A549 (cell line): ENCODE measurements at places on chromosomes 12 and 14. TPM values are rescaled to one million over a fixed set of nuclear protein-coding genes. Genes with fewer than 3 reads are reported as not detected.

Gene MAPKAPK5
- polyA plus RNA-seq = 31.5 to 35.7 TPM (median 33.9 TPM) in 3 replicates

Gene SARNP
- 116 to 126 TPM (median 123 TPM) in 3 replicates for polyA plus RNA-seq

Gene CFAP73
- 0.05 TPM in 1 of 3 replicates, not detected in the others for polyA plus RNA-seq

Gene FAM90A1
- 0.07 TPM in 1 of 3 replicates, not detected in the others for polyA plus RNA-seq

DNA sequence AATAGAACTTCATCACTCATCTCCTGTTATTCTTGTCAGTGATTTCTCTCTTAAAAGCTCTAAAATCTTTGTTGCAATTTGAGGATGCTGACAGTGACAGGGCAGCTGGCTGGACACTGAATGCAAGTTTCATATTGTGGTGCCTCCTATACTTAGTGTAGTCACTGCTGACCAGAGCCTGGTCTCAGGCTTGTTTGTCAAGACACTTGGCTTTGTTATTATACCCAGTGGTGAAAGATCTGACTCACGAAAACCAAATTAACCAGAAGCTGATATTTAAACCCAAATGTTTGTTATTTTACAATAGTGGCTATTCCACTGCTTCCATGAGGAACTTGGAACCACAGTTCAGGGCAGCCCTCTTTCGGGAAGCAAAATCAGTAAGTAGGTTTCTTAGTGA, 42.8 kb downstream of the RPGRIP1 start:
- no peak for DNase-seq

Gene KRT83
- polyA plus RNA-seq = 43.3 to 52.1 TPM (median 44.8 TPM) in 3 replicates

DNA sequence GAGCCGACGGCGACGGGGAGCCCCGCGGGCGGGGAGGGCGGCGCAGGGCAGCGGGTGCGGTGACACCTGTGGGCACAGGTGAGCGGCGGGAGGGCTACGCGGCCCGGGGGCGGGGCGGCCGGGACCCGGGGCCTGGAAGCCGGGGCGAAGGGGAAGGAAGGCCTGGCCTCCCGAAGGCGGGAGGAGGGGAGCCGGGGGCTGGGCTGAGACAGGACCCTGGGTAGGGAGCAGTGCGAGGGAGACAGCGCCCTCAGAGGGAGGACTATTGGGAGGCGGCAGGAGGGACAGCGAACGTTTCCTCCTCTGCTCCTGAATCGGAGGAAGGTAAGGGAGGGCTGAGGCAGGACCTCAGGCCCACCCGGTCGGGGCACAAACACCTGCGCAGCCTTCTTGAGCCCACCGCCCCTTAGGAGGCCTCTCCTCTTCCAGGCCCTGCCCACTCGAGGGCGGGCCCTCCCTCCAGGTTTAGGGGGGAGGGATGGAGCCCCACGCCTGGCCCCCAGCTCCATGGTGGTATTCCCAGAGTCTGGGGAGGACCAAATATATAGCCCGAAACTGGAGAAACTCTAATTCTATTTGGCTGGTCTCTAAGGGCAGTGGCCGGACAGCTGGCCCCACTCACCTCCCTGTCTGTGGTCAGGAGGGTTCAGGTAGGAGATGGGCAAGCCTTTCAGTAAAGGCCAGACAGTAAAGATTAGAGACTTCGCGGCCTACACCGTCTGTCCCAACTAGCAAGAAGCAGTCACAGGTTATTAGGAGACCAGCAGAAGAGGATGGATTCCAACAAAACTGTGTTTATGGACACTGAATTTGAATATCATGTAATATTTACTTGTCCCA, 509 bp downstream of the PLEKHG6 start:
- DNase-seq = no peak

- no peak for DNase-seq
These were observed 2.6 kb downstream of the EIF2B2 start for GRCh38 chr14:75005357-75005756.

- peak; percentile 35 for DNase-seq
These were observed 400.9 kb downstream of the SNAPC1 start for GRCh38 chr14:62162998-62163589.

GRCh38 chr12:10310926-10311720, 3.5 kb downstream of the KLRD1 start:
- DNase-seq = no peak

Gene IAPP
- 0.09 TPM in 1 of 3 replicates, not detected in the others for polyA plus RNA-seq

- DNase-seq = peak; percentile 22
These were observed at the start of gene MYO1A for GRCh38 chr12:57049890-57050289. Gene MYO1A (minus strand): TSS chr12:57050129. CDS start chr12:57048323, 1,806 bp downstream.

Gene PLEKHG7
- 0.03 TPM in 2 of 3 replicates, not detected in the other for polyA plus RNA-seq

Gene RPS6KL1
- polyA plus RNA-seq = 0.71 to 1.2 TPM (median 0.99 TPM) in 3 replicates

GRCh38 chr12:52155048-52155868, 36.6 kb downstream of the KRT80 start:
- DNase-seq = no peak

DNA sequence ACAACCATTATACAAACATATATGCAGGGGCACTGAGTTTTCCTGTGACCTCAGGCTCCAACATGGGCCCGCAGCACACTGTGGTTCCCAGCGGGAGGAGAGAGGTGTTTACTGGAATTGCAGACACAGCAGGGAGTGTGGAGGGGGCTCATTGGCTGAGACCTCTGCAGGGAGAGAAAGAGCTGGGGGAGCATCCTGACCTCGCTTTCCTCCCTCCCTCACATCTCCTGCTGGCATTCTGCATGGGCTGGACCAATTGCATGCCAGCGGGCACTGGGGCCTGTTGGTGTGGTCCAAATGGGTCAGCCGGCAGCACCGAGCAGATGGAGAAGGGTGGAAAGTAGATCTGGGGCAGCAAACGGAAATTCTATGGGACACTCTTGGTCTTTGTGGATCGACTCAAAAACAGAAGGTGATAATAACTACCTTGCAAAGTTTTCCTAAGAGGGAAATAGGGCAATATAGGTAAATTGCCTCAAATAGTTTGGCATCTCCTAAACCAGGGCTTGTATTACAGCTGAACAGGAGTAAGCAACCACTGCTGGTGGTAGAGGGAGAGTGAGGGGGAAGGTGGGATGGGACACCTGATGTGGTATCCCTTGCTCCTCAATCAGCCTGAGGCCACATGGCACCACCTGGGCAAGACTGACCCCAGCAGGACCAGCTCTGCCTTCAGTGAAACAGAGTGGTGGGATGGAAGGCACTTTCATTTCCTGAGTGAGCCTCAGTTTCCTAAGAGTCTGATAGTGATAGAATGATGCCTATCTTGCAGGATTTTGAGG, 86.9 kb downstream of the NTF3 start:
- DNase-seq = no peak

- no peak for DNase-seq
These were observed 56.3 kb downstream of the DHRS2 start for GRCh38 chr14:23692416-23692815.

GRCh38 chr12:43988838-43989560, 153.1 kb downstream of the TMEM117 start:
- DNase-seq = no peak

DNA sequence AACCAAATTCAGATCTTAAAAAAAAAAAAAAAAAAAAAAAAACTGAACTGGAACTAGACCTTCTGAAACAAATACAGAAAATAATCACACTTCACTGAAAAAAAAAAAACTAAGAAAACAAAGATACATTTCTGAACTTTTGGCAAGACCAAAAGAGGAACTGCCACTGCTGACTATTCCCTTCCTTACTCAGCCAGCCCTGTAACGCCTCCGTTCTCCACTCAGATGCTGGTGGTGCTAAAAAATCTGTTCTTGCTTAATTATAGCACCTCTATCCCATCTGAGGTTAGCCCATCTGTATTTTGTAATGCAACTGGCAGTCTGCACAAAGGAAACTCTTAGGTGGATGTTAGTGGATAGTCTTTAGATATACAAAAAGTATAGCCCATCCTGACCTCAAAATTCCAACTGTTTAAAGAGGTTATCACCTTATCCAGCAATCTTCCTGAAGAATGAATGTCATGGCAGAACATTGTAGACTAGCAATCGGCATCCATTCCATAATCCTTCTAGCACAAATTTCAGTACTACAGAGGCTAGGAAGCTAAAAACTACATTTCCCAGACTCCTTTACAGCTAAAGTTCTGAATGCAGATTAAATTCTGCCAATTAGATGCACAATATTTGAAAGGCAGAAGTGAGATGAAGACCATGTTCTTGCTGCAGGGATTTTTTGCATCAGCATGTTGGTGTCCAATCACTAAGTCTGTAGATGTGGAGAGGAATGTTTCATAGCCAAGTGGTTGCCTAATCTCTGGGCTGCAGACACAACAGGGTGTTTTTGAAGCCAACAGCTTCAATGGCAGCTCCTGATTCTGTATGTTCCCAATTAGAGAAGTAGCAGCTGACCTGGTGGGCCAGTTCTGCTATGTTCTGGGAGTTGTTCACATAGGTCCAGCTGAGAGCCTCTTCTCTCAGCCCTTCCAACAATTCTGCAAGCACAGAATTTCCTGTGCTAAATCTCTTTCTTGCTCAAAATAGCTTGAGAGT, 5.7 kb downstream of the MAP3K9 start:
- DNase-seq = no peak

GRCh38 chr12:103542078-103542477, 45.0 kb upstream of the STAB2 start:
- no peak for DNase-seq

GRCh38 chr12:75831402-75831801, 200.2 kb downstream of the PHLDA1 start:
- no peak for DNase-seq

GRCh38 chr14:25350021-25350420, 300.1 kb upstream of the STXBP6 start:
- no peak for DNase-seq

DNA sequence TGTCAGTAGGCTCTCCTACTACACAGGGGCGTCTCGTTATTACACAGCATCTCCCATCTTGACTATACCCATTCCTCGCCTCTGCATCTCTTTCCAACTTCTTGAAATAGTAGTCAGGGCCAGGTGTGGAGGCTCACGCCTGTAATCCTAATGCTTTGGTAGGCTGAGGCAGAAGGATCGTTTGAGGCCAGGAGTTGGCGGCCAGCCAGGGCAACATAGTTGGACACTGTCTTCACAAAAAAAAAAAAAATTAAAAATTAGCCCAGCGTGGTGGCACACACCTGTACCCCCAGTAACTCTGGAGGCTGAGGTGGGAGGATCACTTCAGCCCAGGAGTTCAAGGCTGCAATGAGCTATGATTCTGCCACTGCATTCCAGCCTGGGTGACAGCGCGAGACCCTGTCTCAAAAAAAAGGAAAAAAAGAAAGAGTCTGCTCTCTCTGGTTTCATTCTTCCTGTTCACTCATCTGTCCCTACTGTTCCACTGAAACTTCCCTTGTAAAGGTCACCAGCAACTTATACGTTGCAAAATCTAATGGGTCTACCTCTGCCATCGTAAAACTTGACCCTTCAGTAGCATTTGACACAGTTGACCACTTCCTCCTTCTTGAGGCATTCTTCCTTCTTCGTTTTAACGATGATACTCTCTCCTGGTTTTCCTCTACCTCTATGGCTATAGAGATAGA, 41.0 kb upstream of the PTGR2 start:
- DNase-seq = no peak

- peak; percentile 8 for DNase-seq
These were observed 469.5 kb downstream of the VRK1 start for GRCh38 chr14:97266653-97267052.

DNA sequence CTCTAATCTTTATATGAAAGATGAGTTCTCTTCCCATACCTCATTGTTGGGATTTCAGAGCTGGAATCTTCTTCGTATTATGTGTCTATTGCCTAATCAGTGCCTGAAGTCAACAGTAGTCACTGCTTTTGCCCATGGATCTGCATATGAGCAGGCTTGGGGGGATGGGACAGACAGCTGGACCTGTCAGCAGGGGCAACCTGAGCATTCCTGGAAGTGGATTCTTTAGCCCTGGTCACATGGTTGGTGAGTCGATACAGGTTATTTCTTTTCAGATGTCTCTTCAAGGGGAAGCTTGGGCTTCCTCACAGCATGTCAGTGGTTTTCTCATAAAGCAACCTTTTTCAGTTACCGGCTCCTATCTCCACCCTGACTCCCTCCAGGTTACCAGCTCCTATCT, 97.3 kb upstream of the RBM19 start:
- DNase-seq = no peak

GRCh38 chr14:63893701-63894458, 41.1 kb downstream of the SYNE2 start:
- peak; percentile 45 for DNase-seq

GRCh38 chr14:105015905-105016304, 5.0 kb downstream of the CDCA4 start:
- no peak for DNase-seq

Gene GPX2
- 302 to 394 TPM (median 382 TPM) in 3 replicates for polyA plus RNA-seq

DNA sequence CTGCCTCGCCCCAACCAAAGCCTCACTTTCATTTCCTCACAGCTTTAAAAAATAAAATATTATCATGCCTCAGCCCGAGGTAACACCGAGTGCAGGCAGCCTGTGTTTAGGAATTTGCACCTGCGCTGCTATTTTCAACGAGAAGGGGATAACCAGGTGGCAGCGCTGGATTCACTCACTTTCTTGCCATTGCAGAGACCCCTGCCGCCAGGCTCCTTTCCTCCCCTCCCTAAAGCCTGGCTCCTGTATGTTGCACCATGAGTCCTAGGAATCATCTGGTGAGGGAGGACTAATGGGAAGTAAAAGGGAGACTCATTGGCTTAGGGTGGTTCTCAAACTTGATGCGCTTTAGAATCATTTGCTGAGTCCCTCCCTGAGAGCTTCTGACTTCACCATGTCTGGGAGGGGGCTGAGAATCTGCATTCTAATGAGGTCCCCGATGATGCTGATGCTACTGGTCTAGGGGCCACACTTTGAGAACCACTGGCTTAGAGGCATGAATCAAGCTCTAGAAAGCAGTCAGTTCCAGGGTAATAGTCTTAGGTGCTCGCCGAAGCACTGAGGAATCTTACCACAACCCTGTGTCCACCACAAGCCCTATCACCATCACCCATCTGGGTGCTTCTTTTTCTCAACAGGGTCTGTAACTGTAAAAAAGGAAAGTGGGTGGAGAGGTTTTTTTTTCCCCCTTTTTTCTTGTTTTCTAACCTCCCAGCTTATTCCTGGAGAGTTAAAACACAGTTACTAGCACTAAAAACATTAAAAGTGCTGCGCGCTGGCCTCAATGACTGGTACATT, 83.8 kb downstream of the SLC38A1 start:
- DNase-seq = no peak

- DNase-seq = no peak
These were observed 1488.5 kb upstream of the FLRT2 start for GRCh38 chr14:84041421-84041820.

DNA sequence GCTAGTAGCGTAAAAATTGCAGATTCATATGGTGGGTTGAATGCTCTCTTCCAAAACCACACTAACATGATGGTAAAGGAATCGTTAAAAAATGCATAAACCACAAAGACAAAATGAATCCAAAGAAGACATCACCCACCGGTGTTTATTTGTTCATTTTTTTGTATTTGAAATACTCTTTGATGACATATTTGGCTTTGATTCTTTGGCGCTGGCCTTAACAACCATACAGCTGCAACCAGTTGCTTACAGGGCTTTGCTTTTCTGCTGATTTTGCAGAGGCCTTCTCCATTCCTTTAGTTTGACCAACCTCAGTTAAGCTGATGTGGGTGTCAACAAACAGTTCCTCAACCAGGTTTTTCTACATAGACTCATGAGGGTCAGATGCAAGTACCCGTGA, 103.5 kb downstream of the CACNA1C start:
- no peak for DNase-seq
